ENCODE measurements at places on chromosomes 6 and 20. TPM values are rescaled to one million over a fixed set of nuclear protein-coding genes. Genes with fewer than 3 reads are reported as not detected.
A peak's percentile ranks its signal among the peaks of the same experiment; 100 is the strongest.

The OSER1 gene
- total RNA-seq = 22.7 TPM

The AURKA gene
- 42.6 TPM for total RNA-seq

The MYCT1 gene
- total RNA-seq = not detected

The HMGCLL1 gene
- total RNA-seq = not detected

The GNAS-AS1 gene
- total RNA-seq = 0.64 TPM

The HLA-DPA1 gene
- total RNA-seq = 38.5 TPM

The E2F3 gene
- total RNA-seq = 28.0 TPM

The SLC17A1 gene
- 0.28 TPM for total RNA-seq

- no peak for DNase-seq
Observed at GRCh38 chr20:57785061-57785460, 75.2 kb upstream of the PMEPA1 start.

DNA sequence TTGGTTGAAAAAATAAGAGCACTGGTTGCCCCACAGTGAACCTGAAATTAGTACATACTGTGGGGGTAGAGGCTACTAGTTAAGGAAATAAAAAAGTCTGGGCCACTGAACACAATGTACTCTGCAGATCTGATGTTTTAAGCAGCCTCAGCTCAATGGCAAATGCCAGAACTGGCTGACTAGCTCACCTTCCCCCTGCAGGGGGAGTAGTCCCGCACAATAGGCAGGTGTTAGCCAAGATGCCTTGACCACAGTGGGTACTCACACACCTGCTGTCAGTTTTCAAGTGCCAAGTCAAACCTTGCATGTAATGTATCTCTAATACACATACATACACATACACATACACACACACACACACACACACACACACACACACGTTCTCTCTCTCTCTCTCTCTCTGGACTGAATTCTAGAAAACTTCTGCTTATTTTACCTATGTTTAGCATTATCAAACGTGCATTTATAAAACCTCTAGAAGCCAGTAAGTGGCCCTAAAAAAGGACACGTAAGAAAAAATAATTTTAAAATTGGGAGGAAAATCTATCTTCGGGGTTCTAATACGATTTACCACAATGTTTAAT lies 36.1 kb downstream of the GMDS start:
- peak; percentile 84 for DNase-seq

- no peak for DNase-seq
Observed at GRCh38 chr20:23083553-23084220, 2.4 kb downstream of the CD93 start.

DNA sequence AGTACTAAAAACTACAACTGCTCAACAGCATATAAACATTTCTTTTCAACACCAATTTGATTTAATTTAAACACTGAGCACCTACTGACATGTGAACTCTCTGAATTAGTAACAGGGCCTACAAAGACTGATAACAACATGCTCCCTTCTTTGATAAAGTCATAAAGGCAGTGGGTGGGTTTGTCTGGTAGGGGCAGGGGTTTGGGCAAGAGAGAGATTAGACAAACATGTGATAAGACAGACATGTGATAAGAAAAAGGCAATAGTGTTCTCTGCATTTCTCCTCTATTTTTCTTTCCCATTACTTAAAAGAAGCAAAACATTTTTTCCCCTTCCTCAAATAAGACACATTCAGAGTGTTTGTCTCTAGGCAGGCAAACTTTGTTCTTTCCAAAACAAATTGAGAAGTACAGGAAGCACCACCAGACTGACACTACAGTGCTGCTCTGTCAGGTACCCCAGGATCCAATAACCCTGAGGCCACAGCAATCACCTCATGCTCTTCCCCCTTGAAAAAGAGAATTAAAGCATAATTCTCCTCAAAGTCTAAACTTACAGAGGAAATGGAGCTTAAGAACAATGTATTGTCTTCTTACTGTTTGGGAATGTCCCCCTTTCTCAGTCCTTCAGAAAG lies 11.9 kb downstream of the C6orf52 start:
- DNase-seq = no peak

DNA sequence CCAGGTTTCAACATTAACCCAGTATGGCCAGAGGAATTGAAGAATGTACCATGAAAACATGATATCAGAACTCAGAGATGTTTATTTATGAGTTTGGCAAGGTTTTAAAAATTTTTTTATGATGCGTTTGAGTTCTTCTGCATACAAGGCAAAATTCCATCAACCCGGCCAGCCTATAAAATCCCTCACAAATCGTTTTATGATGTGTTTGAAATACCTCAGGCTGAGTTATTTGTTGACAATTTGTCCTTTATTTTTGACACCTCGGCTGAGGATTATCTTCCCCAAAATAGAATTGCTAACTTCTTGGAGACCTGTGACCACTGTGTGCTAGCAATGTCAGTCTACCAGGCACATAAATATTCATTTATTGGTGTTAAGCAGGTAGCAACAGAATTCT lies 91.9 kb upstream of the SLC24A3 start:
- no peak for DNase-seq

GRCh38 chr6:111711984-111712752 lies 106.5 kb upstream of the TRAF3IP2 start:
- no peak for DNase-seq

DNA sequence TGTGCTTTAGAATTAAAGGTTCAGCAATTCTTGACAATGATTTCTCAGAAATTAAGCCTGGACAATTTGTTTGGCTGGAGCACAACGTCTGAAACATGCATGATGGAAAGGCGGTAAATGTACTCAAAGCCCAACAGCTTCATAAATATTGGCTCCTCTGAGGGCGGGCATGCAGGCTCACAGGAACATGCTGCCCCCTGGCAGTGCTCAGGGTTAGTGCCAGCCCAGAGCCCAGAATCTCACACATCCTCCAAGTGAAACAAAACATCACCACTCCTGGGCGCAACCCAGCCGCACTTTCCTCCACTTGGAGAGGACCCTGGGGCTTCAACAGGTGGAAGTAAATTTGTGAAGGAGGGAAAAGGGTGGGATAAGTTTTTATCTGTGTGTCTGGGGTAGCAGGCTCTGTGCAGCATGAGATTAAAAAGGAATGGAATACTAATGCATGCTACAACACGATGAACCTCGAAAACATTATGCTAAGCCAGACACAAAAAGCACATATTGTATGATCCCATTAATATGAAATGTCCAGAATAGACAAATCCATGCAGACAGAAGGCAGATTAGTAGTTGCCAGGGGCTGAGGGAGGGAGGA lies 54.1 kb upstream of the PTPRT start:
- DNase-seq = no peak

DNA sequence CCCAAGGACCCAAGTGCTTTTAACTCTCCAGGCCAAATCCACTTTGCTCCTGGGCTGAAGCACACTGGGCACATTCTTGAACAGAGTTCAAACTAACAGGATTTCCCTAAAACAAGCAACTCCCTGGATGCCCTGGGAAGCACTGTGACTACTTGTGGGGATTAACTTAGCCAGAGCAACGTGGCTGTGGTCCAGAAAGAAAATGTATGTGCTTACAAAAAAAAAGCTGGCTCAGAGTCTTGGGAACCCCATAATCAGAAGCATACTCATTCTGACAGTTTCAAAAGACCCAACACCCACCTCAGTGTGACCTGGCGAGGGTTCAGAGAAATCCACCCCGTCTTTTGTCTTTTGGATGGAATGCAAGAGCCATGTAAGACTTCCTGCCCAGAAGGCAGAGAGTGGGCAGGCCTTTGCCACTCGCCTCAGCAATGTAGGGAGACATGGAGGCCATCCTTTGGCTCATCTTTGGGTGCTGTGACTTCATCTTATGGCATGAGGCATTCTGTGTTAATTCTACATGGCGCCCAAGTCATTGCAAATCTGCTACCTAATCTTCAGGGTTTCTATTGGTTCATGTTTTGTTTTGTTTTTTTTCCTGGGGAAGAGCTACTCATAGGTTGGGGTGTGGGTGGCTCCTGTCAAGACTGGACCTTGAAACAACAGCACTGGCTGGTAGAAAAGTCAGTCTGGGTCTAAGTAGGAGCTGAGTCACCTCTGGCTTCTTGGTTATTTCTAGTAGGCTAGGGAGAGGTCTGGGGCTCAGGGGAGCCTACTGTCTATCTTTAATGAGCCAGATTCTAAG lies 248.6 kb upstream of the SUPT3H start:
- no peak for DNase-seq

GRCh38 chr6:70879496-70879895 lies 77.4 kb downstream of the B3GAT2 start:
- DNase-seq = no peak

GRCh38 chr6:143884216-143884900 lies 20.1 kb downstream of the ZC2HC1B start:
- no peak for DNase-seq

DNA sequence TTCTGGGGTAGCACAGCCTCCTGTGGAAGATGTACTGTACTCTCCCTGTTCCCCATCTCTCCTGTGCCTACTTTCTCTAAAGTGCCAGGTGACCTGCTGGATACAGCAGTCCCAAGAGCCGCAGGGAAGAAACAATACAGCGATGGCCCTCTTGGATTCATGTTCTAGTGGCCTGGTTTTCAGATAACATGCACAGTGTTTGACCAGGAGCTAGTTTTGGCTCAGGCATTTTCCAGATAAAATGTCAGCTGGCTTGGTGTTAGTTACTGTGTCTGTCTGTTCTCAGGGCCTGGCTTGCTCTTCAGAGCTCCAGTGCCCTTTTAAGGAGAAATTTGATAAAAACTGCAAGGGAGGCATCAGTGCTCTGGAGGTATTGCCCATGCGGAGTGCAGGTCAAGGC lies 41.3 kb downstream of the GABRR2 start:
- DNase-seq = no peak

DNA sequence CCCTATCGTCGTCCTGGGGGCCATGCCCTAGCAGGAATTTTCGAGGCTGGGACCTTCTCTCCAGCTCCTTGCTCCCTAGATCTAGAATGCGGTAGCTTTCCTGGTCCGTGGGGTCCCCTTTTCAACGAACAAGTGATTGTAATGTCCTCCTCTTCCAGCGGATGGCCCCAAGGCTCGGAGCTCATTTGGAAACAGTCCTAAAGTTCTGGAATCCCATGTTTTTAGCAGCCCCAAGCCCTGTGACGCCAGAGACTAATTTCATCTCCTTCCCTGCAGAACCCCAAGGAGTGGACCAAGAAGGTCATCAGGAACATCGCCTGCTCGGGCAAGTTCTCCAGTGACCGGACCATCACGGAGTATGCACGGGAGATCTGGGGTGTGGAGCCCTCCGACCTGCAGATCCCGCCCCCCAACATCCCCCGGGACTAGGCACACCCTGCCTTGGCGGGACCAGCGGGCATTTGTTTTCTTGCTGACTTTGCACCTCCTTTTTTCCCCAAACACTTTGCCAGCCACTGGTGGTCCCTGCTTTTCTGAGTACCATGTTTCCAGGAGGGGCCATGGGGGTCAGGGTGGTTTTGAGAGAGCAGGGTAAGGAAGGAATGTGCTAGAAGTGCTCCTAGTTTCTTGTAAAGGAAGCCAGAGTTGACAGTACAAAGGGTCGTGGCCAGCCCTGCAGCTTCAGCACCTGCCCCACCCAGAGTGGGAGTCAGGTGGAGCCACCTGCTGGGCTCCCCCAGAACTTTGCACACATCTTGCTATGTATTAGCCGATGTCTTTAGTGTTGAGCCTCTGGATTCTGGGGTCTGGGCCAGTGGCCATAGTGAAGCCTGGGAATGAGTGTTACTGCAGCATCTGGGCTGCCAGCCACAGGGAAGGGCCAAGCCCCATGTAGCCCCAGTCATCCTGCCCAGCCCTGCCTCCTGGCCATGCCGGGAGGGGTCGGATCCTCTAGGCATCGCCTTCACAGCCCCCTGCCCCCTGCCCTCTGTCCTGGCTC lies 48.5 kb downstream of the PYGB start:
- DNase-seq = peak; percentile 74

- no peak for DNase-seq
Observed at GRCh38 chr6:34131326-34132290, 14.3 kb downstream of the GRM4 start.
